ENCODE measurements at places on chromosomes 4 and X.

GRCh38 chr4:183285886-183286285, 34.2 kb downstream of the CLDN22 start:
- no peak for DNase-seq

GRCh38 chr4:120078216-120078615, 11.6 kb upstream of the MAD2L1 start:
- no peak for DNase-seq

GRCh38 chr4:4762909-4763821, 96.3 kb upstream of the MSX1 start:
- no peak for DNase-seq

GRCh38 chr4:127829014-127829413, 46.9 kb downstream of the HSPA4L start:
- no peak for DNase-seq

DNA sequence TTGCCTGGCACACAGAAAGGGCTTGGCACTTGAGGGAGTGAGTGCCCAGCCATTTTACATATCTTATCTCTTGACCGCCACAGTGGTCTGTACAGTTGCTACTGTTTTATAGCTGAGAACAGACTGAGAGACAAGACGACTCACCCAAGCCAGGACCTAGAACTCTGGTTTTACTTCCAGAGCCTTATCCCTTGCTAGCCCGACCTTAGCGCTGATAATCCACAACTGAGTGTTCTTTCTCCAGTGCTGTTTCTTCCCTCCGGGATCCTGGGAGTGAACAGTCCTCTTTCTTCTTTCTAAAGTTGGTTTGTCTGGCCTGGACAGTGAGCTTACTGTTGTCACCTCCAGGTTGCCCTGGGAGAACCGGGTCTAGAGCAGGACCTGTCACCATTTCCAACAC, 52.5 kb upstream of the TADA2B start:
- no peak for DNase-seq

- no peak for DNase-seq
Observed at GRCh38 chr4:7183161-7183560, 9.2 kb upstream of the SORCS2 start.

- DNase-seq = no peak
Observed at GRCh38 chrX:22526339-22526738, 253.6 kb downstream of the CBLL2 start.

- peak; percentile 10 for DNase-seq
Observed at GRCh38 chr4:76198411-76199237, 15.0 kb downstream of the SCARB2 start.

DNA sequence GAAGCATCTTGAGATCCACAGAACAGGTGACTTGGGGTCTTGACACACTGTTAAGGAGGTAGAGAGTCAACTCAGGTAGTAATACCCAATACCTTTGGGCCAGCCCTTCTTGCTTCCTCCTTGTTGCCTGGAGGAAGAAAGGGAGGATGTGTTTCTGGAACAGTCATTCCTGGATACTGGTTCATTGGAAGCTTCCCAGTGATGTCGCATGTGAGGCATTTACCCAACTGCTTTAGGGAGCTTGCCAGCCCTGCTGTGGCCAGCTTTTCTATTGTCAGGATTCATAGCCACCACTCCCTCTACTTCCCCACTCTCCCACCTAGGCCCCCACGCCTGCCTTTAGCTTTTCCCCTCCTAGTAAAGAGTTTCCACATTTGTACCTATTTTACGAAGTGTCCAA, 310.3 kb upstream of the PRPS2 start:
- no peak for DNase-seq

GRCh38 chrX:154401045-154401799, 3.0 kb downstream of the RPL10 start:
- DNase-seq = no peak

DNA sequence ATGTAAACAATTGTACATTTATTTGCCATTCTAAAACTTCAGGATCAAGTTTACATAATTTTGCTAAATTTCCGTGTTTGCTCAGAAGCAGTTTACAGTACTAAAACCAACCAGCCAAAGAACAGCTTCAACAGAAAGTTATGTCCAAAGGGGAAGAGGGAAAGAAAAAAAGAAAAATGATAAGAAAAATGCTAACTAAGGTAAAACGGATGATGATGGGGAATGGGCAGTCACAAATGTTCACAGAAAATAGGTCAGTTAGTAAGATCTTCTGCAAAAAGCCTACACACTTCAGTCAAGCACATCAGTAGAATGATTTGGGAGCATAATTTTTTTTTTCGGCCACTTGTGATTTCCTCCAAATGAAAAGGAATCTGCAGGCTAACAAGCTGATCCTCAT, 6.3 kb upstream of the COX18 start:
- DNase-seq = no peak

DNA sequence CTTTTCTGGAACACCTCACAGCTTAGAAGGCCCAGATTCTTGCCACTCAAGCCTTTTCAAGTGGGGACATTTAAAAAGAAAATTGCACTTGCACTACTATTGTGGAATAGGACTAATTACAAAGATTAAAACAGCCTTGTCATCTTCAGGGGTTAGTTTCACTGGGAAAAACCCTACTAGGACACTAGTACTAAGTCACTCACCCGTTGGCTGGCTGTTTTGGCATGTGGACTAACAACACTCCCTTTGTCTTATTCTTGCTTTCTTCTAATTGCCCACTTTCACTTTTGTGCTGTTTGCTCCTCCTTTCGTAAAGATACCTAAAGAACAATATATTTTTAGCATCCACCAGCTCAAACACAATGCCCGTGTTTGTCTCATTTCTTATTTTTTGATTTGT, 200.9 kb upstream of the MID1 start:
- no peak for DNase-seq

Data from hypothalamus (tissue), 51 donors.